Right kidney (tissue), 9 donors: ENCODE measurements at places on chromosomes 6 and 20.

- DNase-seq = no peak
Measured at GRCh38 chr6:168127384-168127868, 48.4 kb upstream of the FRMD1 start.

DNA sequence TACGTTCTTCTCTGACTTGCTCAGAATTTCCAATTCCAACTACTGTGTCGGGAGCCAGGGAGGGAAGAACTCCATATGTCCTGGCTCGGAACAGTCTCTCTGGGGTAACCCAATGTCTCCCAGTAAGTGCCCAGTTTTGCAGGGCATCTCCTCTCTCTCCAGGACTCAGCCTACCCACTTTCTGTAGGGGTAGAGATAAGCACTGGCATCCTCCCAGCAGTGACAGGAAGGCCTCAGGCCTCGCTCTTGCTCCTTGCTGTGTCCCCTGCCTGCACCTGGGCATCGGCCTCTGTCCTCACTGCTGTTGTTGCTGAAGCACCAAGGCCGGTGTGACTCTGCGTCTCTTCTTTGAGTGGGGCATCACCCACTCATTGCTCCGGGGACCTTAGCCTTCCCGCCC is 388.9 kb upstream of the JARID2 start:
- no peak for DNase-seq

GRCh38 chr20:47785854-47786764 is 828 bp upstream of the SULF2 start:
- DNase-seq = peak; percentile 91

GRCh38 chr20:22866812-22867341 is 168.2 kb upstream of the SSTR4 start:
- DNase-seq = no peak

- peak; percentile 70 for DNase-seq
Measured at GRCh38 chr6:33633462-33634158, 12.5 kb downstream of the ITPR3 start.

GRCh38 chr6:44409207-44409794 is 21.8 kb downstream of the CDC5L start:
- no peak for DNase-seq

- no peak for DNase-seq
Measured at GRCh38 chr20:4814696-4815252, 93.1 kb downstream of the PRND start.

- no peak for DNase-seq
Measured at GRCh38 chr6:168232062-168232461, 87.5 kb downstream of the DACT2 start.

GRCh38 chr20:3378138-3378537 is 29.3 kb downstream of the DNAAF9 start:
- DNase-seq = no peak

GRCh38 chr20:59178983-59179595 is 15.5 kb downstream of the ZNF831 start:
- DNase-seq = no peak

- DNase-seq = no peak
Measured at GRCh38 chr6:2798586-2799134, 33.5 kb downstream of the WRNIP1 start.

- no peak for DNase-seq
Measured at GRCh38 chr6:160430203-160430602, 82.0 kb downstream of the SLC22A3 start.

GRCh38 chr6:67896476-67896875 is 738.6 kb upstream of the ADGRB3 start:
- no peak for DNase-seq

DNA sequence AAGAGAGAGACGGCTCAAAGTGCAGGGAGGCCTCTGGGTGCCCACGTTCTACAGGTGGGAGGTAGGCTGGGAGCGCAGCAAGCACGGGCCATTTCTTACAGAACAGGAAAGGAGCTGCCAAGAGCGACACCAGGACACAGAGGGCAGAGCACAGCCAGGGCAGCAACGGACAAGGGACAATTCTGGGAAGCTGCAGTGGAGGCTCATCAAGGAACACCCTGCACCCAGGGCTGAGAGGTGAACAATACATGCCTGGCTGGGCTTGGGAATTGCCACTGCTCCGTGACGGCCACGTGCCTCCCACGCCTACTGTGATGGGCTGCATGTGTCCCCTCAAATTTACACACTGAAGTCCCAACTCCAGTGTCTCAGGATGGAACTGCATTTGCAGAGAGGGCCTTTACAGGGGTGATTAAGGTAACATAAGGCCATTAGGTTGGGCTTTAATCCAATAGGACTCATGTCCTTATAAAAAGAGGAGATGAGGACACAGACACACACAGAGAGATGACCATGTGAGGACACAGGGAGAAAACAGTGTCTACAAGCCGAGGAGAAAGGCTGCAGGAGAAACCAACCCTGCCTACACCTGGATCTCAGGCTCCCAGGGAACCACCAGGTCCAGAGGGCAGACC is 13.6 kb downstream of the SERPINB6 start:
- DNase-seq = no peak

DNA sequence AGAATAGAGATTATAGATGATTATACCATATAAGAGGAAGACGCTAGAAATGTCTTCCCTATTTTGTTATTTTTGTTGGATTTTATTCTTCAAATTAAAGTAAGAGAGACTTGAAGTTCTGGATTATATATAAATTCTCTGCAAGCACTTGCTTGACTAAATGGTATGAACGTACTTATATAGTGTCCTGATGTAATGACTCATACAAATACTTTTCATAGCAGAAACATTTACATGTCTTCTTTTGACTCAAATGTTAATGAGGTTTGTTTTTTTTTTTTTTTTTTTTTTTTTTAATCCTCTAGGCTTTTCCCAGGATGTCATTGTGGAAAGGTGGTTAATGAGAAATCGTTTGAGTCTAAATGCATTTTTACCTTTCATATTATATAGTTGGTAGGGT is 55.0 kb downstream of the PDE7B start:
- no peak for DNase-seq

- DNase-seq = no peak
Measured at GRCh38 chr6:75169689-75170586, 35.9 kb downstream of the COL12A1 start.

DNA sequence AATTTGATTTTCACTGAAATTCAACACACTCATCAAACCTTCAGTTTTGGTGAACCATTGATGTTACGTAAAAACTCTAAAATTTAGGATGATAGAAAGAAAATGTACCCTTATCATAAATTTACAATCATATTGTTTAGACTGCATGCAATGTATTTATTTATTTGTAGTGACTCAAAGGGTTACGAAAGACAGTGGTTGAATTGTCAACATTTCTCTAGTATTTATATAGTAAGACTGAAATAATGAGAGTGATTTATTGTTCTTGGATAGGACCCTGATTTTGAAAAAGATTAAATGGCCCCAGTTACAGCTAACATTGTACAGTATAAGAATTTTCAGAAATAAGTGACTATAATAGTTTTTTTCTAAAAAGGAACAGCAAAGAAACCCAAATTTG is 591.5 kb downstream of the RFPL4B start:
- no peak for DNase-seq

GRCh38 chr6:119444642-119445557 is 95.3 kb upstream of the MAN1A1 start:
- no peak for DNase-seq

DNA sequence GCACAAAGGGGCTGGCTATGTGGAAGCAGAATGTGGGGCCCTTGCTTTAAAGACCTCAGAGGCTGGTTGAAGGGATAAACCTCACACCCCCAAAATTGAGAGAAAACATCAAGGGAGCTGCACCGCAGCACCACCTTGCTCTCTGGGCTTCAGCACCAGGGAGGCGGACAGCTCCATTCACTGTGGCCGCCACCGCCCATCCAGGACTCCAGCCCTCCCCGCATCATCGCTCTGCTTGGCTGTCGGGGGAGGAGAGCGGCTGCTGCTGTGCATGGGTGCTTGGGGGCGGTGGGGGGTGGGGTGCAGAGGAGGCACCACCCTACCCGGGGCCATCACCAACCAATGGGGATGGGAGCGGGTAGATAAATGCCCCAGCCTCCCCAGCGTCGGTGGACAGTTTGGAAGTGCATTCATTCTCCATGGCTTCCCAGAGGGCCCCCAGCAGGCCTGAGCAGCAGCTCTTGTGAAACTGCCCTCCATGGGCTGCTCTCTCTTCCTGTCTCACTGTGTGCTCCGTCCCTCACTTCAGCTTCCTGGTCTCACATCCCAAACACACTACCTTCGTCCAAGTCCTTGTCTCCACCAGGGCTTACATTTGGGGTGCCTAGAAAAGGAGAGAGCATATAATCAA is 75.7 kb upstream of the BHLHE23 start:
- peak; percentile 34 for DNase-seq

DNA sequence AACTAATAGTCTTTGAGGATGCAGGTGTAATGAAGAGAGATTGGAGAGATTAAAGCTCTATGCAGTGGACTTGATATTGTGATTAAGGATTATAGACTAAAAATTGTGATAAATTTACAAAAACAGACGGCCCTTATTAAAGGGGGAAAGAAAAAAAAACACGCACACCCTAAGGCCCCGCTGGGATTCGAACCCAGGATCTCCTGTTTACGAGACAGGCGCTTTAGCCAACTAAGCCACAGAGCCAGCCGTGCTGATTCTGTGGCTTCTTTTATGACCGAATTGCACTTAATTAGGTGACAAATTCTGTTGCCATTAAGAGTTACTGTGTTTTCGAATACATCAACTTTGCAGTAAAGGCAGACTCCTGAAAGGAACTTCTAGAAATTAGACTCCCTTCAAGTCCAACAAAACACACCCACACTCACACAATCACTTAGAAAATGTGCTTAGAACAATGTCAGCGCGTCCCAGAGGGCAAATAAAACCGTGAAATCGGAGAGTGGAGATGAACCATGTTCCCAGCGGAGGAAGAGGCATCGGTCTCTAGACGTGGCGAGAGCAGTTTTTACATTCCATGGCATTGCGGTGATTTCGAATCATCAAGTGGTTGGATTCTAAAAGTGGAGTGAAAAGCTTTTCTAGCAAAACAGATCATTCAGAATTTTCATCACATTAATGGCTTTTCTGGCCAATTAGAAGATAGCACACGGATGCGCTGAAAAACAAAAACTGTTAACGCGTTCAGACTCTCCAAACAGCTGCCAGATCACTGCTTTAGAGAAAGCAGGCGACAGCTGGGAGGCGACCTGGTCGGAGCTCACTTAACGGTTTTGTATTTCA is 122.6 kb downstream of the GPX5 start:
- DNase-seq = peak; percentile 78

GRCh38 chr6:33392595-33392948 is 949 bp downstream of the KIFC1 start:
- no peak for DNase-seq

GRCh38 chr20:13402171-13402760 is 181.2 kb downstream of the ISM1 start:
- no peak for DNase-seq

DNA sequence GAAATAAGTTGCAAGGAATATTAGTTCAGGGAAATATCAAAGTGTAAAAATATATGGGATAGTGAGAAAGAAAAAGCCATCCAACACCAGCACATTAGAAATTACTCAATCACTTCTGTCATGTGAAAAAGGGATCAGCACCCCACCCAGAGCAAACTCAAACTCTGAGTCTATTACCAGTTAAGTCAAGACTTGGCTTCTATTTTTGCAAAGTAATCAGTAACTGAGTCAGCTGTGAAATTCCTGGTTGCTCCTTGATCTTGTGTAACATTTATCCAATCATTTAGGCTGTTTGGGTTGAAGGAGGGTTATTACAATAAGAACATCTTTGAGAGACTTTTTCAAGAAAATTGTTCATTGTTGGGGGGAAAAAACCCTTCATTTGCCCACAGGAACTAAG is 51.2 kb downstream of the SLC22A23 start:
- no peak for DNase-seq

GRCh38 chr6:116004841-116005815 is 55.6 kb downstream of the FRK start:
- DNase-seq = no peak

DNA sequence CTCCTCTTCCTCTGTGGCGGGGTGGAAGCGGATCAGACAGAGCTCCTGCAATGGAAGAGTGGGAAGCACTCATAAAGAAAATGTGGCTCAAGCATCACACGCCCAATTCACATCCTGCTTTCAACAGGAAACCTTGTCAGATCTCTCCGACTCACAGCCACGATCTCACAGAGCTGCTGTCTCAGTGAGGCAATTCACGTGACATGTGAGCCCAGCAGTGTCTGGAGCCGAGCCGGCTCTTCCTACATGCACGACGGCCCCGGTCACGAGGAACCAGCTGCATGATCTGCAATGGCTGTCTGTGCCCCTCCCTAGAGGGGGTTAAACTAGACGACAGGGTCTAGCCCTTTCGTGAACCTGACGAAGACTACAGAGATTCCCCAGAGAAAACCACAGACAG is 29.5 kb upstream of the TCFL5 start:
- DNase-seq = no peak

- no peak for DNase-seq
Measured at GRCh38 chr20:50020288-50020687, 37.5 kb downstream of the SNAI1 start.

- no peak for DNase-seq
Measured at GRCh38 chr6:40444312-40444711, 142.9 kb downstream of the LRFN2 start.

GRCh38 chr20:14816471-14816870 is 479.1 kb upstream of the FLRT3 start:
- DNase-seq = no peak
